HFF-Myc (cell line): ENCODE measurements at places on chromosomes 7 and 10.

DNA sequence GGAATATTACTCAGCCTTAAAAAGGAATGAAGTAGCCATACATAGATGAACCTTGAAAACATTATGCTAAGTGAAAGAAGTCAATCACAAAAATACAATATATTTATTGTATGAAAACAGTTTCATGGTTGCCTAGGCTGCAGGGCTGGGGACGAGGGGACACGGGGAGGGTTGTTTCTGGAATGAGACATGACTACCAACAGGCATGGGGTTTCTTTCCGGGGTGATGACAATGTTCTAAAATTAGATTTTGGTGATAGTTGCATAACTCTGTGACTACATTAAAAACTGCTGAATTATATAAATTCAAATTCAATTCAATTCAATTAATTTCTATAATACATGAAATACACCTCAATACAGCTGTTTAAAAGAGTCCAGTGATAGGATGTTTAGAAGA is 88.0 kb downstream of the ARHGAP22 start:
- DNase-seq: no peak

DNA sequence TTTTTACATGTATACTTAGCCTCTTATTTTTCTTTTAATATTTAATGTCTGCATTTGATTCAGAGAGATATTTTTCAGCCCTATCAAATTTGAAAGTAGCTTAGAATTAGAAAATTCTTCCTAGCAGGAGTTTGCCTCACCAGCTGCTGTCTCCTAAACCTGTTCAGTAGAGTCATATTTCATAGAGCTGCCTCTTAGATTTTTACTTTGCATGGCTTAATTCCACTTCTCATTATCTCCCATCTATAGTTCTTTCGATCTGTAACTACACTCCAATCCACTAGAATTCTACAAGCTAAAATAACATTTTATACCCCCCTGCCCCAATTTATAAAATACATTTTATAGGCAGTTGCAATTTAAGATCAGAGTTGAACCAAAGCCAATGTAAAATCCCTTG is 227.0 kb downstream of the ANK3 start:
- DNase-seq: no peak

DNA sequence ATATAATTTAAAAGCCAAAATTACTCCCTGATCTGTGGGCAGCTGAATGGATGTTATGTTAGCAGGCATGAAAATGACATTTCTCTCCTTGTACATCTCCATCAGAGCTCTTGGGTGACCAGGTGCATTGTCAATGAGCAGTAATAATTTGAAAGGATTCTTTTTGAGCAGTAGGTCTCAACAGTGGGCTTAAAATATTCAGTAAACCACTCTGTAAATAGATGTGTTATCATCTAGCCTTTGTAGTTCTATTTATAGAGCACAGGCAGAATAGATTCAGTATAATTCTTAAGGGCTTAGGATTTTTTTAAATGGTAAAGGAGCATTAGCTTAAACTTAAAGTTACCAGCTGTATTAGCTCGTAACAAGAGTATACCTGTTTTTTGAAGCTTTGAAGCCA is 52.0 kb downstream of the MRPL32 start:
- DNase-seq: no peak

DNA sequence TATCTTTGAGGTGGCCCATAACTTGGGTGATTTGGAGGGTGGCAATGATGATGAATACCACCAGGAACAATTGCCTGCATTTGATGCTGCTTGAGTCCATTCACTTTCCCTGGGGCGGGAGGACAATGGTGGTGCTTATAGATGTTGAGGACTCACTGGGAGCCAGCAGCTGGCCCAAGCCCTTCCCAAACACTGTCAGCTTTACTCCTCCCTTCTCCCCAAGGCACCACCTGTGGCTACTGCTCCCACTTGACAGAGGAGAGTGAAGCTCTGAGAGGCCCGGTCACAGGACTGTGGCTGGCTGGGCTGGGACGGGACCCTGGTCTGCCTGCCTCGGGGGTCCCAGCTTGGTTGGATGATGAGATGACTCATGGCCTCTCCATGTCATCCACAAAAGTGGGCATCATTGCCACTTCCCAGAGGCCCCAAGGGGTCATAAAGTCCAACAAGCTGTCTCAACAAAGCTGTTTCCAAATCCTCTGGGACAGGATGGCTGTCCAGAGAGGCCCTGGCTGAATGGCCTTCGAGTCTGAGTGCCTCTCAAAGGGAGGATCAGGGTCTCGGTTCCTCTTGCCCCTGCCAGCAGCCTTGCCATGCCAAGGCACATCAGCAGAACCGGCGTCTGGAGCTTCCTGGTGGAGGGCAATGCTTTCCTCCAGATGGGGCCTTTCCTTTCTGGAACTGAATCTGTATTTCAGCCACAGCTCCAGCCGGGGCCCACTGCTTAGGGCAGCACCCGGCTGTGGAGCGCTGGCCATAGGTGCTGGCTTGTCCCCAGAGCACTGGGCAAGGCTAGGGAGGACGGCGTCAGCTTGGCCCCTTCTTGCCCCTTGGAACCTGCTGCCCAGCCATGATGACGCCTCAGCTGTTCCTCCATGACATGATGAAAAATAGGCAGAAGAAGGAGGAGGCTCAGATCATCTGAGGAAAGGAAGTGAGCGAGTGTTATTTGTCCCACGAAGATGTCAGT is 47.0 kb upstream of the PLEKHA1 start:
- no peak for DNase-seq

DNA sequence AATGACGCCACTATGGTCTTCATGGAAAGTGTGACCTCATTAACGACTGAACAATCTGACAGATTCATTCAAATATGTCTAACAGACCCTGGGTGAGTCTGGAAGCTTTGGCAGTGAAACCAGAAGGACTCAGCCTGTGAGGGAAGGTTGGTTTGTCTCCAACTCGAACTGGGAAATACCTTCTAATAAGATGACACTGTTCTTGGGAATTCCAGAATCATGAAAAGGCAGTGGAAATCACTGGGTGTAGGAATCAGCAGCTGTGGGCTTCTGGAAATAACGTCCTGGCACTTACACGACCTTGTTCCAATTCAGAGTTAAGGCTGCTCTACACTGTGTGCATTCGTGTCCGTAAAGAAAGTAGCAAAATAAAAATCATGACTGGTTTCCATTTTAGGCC is 75.1 kb downstream of the DGKI start:
- no peak for DNase-seq

GRCh38 chr10:69902835-69903535 is 101.3 kb downstream of the COL13A1 start:
- DNase-seq: no peak

DNA sequence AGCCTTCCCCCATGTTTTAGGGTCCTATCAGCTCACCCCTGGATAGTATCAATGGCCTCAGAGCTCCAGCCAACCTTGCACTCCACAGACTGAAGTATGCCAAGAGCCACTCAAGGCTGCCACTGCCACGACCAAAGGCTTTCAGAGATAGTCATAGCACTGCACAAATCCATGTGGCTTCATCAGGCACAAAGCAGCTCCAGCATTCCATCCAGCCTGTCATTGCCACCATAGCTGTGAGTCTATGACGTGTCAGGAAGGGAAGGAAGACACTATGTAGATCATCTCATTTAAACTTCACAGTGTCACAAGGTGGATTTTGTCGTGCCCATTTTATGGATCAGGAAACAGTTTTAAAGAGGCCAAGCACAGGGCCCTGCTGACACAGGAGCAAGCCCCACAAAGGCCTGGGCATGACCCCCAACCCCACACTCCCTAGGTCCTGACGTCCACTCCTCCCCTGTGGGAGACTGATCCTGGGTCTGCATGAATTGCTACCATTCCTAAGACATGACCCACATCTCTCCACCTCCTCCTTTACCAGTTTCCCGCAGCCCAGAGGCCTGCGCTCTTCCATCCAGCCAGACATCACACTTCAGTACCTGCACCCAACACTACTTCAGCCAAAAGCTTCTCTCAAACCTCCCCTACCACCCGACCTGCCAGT is 119.4 kb downstream of the DIP2C start:
- no peak for DNase-seq

DNA sequence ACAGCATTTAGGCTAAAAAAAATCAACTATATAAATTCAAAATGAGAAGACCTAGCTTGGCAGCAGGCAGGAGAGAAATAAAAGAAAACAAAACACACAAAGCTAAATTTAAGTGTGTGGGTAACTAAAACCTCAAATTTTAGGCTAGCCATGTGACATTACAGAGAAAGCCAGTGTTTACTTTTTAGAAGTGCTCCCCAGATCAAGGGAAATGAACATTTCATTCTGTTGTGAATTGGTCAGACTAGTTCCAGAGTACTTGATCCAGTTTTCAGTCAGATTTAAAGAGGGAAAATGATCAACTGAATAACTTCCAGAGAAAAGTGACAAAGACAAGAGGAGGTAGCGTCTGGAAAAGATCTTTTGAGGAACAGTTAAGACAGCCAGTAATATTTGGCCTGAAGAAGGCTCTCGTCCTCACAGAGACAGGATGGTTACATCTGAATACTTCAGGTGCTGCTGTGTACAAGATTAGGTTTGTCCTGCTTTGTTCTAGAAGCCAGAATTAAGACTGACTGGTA is 563.4 kb downstream of the KCNMA1 start:
- no peak for DNase-seq

GRCh38 chr7:95723583-95724180 is 48.7 kb upstream of the DYNC1I1 start:
- DNase-seq: no peak

DNA sequence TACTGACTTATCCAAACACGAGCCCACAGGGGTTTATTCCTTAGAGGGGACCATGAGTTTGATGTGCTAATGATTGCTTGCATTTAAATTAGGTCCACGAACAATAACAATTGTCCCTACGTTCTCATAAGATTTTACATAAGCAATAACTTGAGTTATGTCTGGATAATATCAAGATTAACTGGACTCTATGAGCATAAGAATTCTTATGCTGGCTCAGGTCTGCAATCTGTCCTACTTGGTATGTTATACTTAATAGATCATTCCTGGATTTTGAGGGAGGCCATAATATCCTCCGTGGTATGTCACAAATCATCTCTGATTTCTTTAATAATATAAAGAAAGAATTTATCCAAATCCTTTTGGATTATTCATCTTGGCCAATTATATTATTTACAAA is 552.3 kb downstream of the KCNMA1 start:
- DNase-seq: no peak

GRCh38 chr10:133258066-133258817 is 18.4 kb downstream of the ADAM8 start:
- no peak for DNase-seq

- DNase-seq: peak; percentile 61
Measured at GRCh38 chr10:24360282-24361127, 151.6 kb downstream of the KIAA1217 start.

GRCh38 chr7:37690206-37690605 is 6.6 kb downstream of the GPR141 start:
- DNase-seq: no peak

- no peak for DNase-seq
Measured at GRCh38 chr7:132117636-132118035, 458.6 kb downstream of the PLXNA4 start.

- no peak for DNase-seq
Measured at GRCh38 chr7:94507962-94508361, 1.6 kb upstream of the CASD1 start.
